ENCODE measurements at places on chromosomes 16 and 17. TPM values are rescaled to one million over a fixed set of nuclear protein-coding genes. Genes with fewer than 3 reads are reported as not detected.

GRCh38 chr16:914440-914839, 56.3 kb downstream of the LMF1 start:
- no peaks in the 10 kb centered on the region for H3K27me3 ChIP-seq
- no peaks in the 10 kb centered on the region for H3K36me3 ChIP-seq
- DNase-seq = no peak
- H3K27ac ChIP-seq = no peak overlapping the region

Gene CDH8
- total RNA-seq = not detected

Gene TRPV3
- 0.69 TPM for total RNA-seq

DNA sequence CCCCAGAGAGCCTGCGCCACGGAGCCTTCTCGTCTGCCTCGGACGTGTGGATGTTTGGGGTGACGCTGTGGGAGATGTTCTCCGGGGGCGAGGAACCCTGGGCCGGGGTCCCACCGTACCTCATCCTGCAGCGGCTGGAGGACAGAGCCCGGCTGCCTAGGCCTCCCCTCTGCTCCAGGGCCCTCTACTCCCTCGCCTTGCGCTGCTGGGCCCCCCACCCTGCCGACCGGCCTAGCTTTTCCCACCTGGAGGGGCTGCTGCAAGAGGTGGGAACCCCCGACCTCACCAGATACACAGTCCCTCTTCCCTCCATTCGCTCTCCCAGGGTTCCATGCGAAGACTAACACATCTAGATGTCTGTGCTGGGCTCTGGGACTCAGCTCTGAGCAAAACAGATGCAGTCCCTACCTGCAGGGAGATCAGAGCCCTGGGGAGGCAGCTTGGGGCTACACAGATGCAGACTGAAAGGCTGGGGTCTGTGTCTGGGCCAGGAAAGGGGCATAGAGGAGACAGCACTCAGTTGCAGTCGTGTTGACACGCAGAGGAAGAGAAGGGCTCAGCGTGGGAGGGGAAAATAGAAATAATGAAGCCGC, 3.7 kb downstream of the TNK1 start:
- no peaks in the 10 kb centered on the region for H3K36me3 ChIP-seq
- DNase-seq = no peak
- H3K27ac ChIP-seq = peak overlapping the region; percentile 63
- H3K4me3 ChIP-seq = peak overlapping the region; percentile 76
- peaks cover 26% of the 10 kb centered on the region for H3K27me3 ChIP-seq
- peaks cover 11% of the 10 kb centered on the region for H3K4me1 ChIP-seq

Gene COX11
- 49.7 TPM for total RNA-seq

DNA sequence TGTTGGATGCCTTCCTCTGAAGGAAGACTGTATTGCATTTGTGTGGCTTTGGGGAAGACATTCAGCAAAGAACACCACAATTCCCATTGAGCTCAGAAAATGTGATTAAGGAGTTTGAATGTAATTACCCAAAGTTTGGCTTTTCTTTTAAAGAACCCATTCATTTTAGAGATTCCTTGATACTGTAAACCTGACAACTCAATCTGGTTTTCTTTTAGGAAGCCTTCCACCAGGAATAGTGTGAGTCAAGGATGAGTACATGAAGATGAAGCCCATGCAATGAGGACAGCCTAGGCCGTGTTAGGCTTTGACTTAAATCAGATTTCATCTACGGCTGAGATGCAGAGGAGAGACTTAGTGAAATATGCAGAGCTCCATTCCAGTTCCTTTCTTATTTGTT, 271.7 kb upstream of the TBX2 start:
- H3K4me1 ChIP-seq = peaks cover 11% of the 10 kb centered on the region
- no peak overlapping the region for H3K4me3 ChIP-seq
- H3K27ac ChIP-seq = no peak overlapping the region
- H3K27me3 ChIP-seq = peaks cover 3% of the 10 kb centered on the region

Gene TMEM186
- total RNA-seq = 11.9 TPM

- peaks cover 29% of the 10 kb centered on the region for H3K4me1 ChIP-seq
- H3K27me3 ChIP-seq = peaks cover 6% of the 10 kb centered on the region
- H3K27ac ChIP-seq = peak overlapping the region; percentile 40
- no peaks in the 10 kb centered on the region for H3K36me3 ChIP-seq
- no peak for DNase-seq
These were observed 15.9 kb upstream of the ZNF629 start for GRCh38 chr16:30802936-30803335.

Gene UTS2R
- not detected for total RNA-seq

GRCh38 chr17:59038734-59039133, 67.9 kb downstream of the TRIM37 start:
- DNase-seq = no peak
- peaks cover 20% of the 10 kb centered on the region for H3K36me3 ChIP-seq
- H3K27ac ChIP-seq = no peak overlapping the region
- no peak overlapping the region for H3K4me3 ChIP-seq
- no peaks in the 10 kb centered on the region for H3K27me3 ChIP-seq

Gene CACNG3
- not detected for total RNA-seq

DNA sequence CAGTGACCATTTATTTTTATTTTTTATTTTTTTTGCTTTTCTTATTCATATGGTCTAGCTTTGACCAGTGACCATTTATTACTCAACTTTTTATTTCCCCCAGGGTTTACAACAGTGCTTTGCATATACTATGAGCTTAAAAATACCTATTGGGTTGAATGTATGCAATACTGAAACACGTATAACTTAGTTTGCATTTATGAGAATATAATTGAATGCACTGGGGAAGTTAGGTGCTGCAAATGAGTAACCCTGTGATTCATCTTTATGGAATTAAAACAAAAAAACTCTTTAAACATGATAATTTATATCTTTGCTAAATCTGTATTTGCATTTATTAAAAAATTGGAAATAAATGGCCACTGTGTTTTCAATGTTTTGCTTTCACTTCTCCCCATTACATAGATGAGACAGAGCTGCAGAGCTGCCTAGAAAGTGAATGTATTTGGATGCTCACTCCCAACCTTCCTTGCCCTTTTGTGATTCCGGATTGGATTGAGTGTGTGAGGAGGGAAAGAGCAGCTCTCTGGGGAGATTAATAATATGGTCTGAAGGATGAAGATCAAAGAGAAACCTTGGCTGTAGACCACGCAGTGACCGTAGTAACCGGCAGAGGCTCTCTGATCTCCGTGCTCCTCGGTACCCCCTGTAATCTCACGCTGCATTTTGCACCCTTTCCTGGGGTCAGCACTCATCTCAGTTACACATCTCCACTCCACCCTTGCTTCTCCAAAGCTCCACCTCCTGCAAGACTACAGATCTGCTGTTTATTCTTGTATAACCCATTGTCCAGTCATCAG, 14.3 kb downstream of the TMEM100 start:
- H3K4me1 ChIP-seq = no peaks in the 10 kb centered on the region
- no peak for DNase-seq

DNA sequence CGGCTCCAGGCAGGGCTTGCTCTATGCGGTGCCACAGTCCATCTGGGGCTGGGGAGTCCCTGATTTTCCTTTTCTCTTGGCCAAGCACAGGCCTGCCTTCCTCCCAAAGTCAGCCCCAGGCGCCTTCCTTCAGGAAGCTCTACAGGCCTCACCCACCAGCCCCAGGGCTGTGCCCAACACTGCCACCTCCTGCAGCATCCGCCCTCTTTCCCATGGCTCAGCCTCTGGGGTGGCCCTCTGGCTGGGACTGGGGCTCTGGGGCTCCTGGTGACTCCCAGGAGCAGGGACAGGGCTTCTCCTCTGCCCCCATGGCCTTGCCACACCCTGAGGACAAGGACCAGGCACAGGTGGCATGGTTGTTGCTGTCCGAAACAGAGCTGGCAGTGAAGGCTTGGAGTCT, 817 bp downstream of the ITGB4 start:
- H3K27ac ChIP-seq = no peak overlapping the region
- no peaks in the 10 kb centered on the region for H3K36me3 ChIP-seq
- DNase-seq = no peak
- H3K27me3 ChIP-seq = peaks cover 26% of the 10 kb centered on the region
- peaks cover 4% of the 10 kb centered on the region for H3K4me1 ChIP-seq

Gene KRT24
- total RNA-seq = not detected

Gene ANKRD40CL
- total RNA-seq = not detected

DNA sequence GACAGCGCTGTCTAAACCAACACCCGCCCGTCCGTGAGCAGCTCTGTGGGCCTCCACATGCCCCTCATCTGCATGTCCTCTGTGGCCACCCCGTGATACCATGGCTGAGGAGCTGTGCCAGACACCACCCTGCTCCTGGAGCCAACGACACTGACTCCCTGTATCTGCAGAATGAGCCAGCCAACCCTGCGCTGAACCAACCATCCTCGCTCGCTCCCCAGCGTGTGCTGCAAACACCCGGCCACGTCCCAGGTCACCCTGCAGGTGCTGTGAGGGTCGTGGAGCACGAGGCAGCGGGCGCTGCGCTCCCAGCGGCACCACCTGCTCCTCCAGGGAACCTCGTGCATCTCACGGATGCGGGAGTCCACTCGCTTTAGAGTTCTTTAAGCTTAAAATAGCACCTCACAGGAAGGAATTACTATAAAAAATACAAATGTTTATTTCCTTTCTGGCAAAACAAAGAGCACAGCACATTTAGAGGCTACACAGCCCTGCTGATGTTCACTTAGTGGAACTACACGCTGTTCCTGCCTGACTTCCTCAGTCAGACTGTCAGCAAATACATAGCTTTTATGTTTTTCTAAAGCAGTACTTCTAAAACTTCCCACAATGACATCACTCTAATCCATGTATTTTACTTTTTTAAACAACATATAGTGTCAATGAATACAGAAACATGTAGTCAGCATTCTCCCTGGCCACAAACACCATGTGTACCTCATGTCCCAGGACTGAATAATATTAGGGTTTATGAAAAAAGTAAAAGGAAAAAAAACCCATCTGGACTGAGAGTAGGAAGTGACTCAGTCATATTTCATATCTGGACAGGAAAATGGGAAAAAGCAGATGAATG, 43.5 kb downstream of the MAP1LC3B start:
- peaks cover 16% of the 10 kb centered on the region for H3K27me3 ChIP-seq
- H3K4me3 ChIP-seq = no peak overlapping the region
- peaks cover 10% of the 10 kb centered on the region for H3K4me1 ChIP-seq
- H3K36me3 ChIP-seq = no peaks in the 10 kb centered on the region

Gene ANTKMT
- total RNA-seq = 23.2 TPM

Gene HOXB6
- total RNA-seq = not detected

DNA sequence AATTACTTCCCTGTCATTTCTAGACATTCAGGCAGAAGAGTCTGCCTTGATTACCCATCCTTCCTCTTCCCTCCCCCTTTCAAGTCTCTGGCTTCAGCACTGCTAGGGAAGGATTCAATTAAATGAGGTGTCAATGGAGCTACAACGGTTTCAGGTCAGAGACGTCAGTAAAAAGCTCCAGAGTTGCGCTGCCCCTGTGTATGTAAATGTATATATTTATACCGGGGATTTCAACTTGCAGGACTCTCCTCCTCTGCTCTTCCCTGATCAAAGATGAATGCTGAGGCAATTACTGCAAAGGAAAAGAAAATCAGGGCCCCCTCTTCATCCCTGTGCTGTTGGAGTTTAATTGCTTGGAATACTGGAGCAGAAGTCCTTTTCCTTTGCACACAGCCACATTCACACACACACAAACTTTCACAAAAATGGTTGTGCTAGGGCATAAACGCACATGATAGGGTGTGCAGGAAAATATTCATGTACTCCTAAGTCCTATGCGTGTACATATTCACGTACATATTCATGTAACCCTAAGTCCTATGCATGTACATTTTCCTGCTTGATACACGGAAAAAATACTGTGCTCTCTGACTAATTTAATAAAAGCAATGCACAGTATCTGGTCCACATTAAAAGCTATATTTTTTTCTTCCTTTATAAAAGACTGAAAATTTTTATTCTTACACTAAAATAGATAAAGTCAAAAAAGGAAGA, 129.7 kb upstream of the PMFBP1 start:
- H3K4me1 ChIP-seq = no peaks in the 10 kb centered on the region
- H3K27ac ChIP-seq = no peak overlapping the region
- no peak for DNase-seq
- H3K27me3 ChIP-seq = peaks cover 2% of the 10 kb centered on the region
- H3K36me3 ChIP-seq = peaks cover 3% of the 10 kb centered on the region

- H3K27ac ChIP-seq = peak overlapping the region; percentile 82
- H3K27me3 ChIP-seq = no peaks in the 10 kb centered on the region
- H3K4me1 ChIP-seq = peaks cover 66% of the 10 kb centered on the region
- no peak for DNase-seq
These were observed 1.7 kb downstream of the DEXI start for GRCh38 chr16:10940501-10941079.

DNA sequence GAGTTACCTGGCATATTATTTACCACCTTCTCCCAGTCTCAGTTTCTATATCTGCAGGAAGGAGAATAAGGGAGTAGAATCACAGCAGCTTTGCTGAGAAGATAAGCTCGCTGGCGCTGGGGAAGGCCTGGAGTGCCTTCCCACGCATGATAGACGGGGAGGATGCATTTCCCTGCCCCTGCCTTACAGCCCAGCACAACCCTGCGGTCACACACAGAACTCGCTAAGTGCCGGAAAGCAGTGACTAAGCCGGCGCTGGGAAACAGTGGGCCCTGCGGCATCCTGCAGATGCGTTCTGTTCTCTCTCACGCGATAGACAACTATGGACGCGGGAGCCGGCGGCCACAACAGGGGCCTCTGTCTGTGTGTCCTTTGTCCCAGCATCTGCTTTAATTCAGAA, 4.8 kb downstream of the CA5A start:
- no peak overlapping the region for H3K27ac ChIP-seq
- peaks cover 3% of the 10 kb centered on the region for H3K4me1 ChIP-seq
- no peak for DNase-seq
- no peak overlapping the region for H3K4me3 ChIP-seq

Gene SALL1
- total RNA-seq = not detected

DNA sequence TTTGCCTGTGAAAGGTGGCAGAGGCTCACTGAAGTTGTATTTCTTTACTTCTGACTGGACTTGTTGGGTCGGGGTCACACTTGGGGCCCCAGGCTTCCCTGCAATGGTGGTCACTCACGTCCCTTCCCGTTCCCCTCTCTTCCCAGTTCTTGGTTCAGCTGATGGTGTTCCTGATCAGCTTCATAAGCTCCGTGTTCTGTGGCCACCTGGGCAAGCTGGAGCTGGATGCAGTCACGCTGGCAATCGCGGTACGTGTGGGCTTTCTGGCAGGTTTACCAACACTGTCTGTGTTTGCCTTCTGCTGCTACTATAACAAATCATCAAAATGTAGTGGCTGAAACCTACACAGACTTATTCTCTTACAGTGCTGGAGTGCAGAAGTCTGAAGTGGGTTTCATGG, 8.6 kb downstream of the SLC47A1 start:
- no peak overlapping the region for H3K27ac ChIP-seq
- no peak for DNase-seq
- H3K27me3 ChIP-seq = peaks cover 21% of the 10 kb centered on the region

Gene TEKT1
- total RNA-seq = not detected

DNA sequence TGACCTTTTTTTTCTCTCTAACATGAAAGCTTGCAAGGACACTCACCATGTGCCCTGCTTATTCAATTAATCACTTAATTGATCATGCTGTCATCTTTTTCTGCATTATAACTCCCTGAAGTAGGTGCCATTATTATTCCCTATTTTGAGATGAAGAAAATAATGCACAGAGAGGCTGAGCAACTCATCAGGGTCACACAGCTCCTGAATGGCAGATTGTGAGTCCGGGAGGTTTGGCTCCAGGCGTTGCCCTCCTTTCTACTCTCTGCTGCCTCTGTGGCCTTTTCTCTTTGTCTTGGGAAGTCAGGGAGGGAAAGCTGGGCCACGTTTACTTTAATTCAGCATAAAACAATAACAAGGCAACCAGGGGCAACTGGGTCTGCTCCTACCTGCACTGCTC, 17.2 kb upstream of the N4BP1 start:
- H3K36me3 ChIP-seq = no peaks in the 10 kb centered on the region
- no peaks in the 10 kb centered on the region for H3K27me3 ChIP-seq
- no peak for DNase-seq
- H3K27ac ChIP-seq = no peak overlapping the region

GRCh38 chr16:58456193-58456592, 43.8 kb upstream of the NDRG4 start:
- H3K27me3 ChIP-seq = peaks cover 29% of the 10 kb centered on the region
- H3K4me3 ChIP-seq = no peak overlapping the region
- DNase-seq = no peak
- H3K4me1 ChIP-seq = no peaks in the 10 kb centered on the region
- H3K36me3 ChIP-seq = no peaks in the 10 kb centered on the region
- H3K27ac ChIP-seq = no peak overlapping the region

Gene ICAM2
- 59.0 TPM for total RNA-seq

Measured in activated naive CD8-positive, alpha-beta T cell treated with anti-CD3 and anti-CD28 coated beads, Interleukin-2, amount 10 ng/mL, durations not matched to agents 7 days and 5 days (primary cell).